Thoracic aorta (tissue), 2 donors: ENCODE measurements at places on chromosomes 2 and 18. TPM values are rescaled to one million over a fixed set of nuclear protein-coding genes. Genes with fewer than 3 reads are reported as not detected.
A peak's percentile ranks its signal among the peaks of the same experiment; 100 is the strongest.

AKAIN1 gene
- total RNA-seq = not detected

ARHGEF4 gene
- total RNA-seq = 6.5 TPM

OTOF gene
- total RNA-seq = not detected

FOXD4L1 gene
- total RNA-seq = 0.21 TPM

GPR17 gene
- total RNA-seq = not detected

IGFBP5 gene
- total RNA-seq = 482 TPM

UGT1A5 gene
- total RNA-seq = not detected

GRCh38 chr2:7773362-7774360 is 856.4 kb downstream of the RNF144A start:
- H3K27ac ChIP-seq = no peak overlapping the region
- no peaks in the 10 kb centered on the region for H3K27me3 ChIP-seq
- H3K36me3 ChIP-seq = no peaks in the 10 kb centered on the region
- no peaks in the 10 kb centered on the region for H3K4me1 ChIP-seq

- no peaks in the 10 kb centered on the region for H3K4me1 ChIP-seq
- no peak overlapping the region for H3K4me3 ChIP-seq
- H3K27ac ChIP-seq = no peak overlapping the region
- H3K27me3 ChIP-seq = no peaks in the 10 kb centered on the region
- H3K36me3 ChIP-seq = no peaks in the 10 kb centered on the region
These were observed 144.8 kb downstream of the FAM124B start for GRCh38 chr2:224257156-224257555.

- no peak for DNase-seq
- no peak overlapping the region for H3K4me3 ChIP-seq
- H3K27me3 ChIP-seq = no peaks in the 10 kb centered on the region
- no peaks in the 10 kb centered on the region for H3K36me3 ChIP-seq
- H3K4me1 ChIP-seq = no peaks in the 10 kb centered on the region
- H3K27ac ChIP-seq = no peak overlapping the region
These were observed 134.2 kb downstream of the PXDN start for GRCh38 chr2:1610096-1610485.

- DNase-seq = no peak
- H3K4me3 ChIP-seq = no peak overlapping the region
- H3K36me3 ChIP-seq = no peaks in the 10 kb centered on the region
- peak overlapping the region; percentile 57 for H3K27ac ChIP-seq
- no peaks in the 10 kb centered on the region for H3K27me3 ChIP-seq
These were observed 61.1 kb upstream of the ACYP2 start for GRCh38 chr2:54054271-54054670.

GRCh38 chr2:7609974-7610373 is 692.8 kb downstream of the RNF144A start:
- no peaks in the 10 kb centered on the region for H3K27me3 ChIP-seq
- DNase-seq = no peak
- no peak overlapping the region for H3K27ac ChIP-seq
- no peak overlapping the region for H3K4me3 ChIP-seq

GRCh38 chr2:156470975-156471583 is 34.9 kb downstream of the GPD2 start:
- no peak overlapping the region for H3K4me3 ChIP-seq
- no peak overlapping the region for H3K27ac ChIP-seq
- H3K36me3 ChIP-seq = no peaks in the 10 kb centered on the region
- no peak for DNase-seq

DNA sequence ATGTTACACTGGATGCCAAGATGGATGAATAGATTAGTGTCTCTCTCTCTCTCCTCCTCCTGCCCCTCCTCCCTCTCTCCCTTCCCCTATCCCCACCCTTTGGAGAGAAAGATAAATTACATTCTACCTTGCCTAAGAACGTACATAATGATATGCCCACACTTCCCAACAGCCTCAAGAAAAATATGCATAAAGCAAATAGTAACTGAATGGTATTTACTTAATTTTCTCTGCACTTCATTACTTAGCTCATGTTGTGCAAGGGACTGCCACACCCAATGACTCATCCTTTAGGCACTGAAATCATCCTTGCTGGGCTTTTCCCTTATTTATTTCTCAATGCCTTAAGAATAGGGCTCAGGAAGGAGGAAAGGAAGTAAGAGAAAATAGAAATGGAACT is 137.3 kb upstream of the PID1 start:
- no peaks in the 10 kb centered on the region for H3K36me3 ChIP-seq
- DNase-seq = peak; percentile 48
- H3K4me1 ChIP-seq = peaks cover 37% of the 10 kb centered on the region
- no peaks in the 10 kb centered on the region for H3K27me3 ChIP-seq
- peak overlapping the region; percentile 84 for H3K27ac ChIP-seq

DNA sequence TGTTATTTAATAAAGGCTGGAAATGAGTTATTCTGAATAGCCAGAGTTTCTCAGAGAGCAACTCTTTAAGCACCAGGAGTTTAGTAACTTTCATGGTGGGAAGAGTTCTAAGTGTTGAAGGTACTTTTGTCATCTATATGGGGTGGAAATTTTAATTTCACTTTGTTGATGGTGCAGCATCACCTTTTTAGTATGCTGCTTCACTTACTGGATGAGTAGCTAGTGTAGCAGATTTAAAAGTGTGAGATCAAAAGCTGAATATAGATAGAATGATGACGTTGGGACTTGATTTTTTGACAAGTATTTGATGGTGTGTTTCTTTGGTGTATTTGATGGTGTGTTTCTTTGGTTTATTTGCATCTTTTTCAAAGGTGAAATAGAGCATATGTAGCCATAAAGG is 47.3 kb downstream of the MAP4K4 start:
- no peak overlapping the region for H3K27ac ChIP-seq
- DNase-seq = no peak
- no peak overlapping the region for H3K4me3 ChIP-seq
- no peaks in the 10 kb centered on the region for H3K27me3 ChIP-seq

GRCh38 chr2:225040856-225041206 is 1.4 kb downstream of the DOCK10 start:
- no peaks in the 10 kb centered on the region for H3K36me3 ChIP-seq
- H3K4me3 ChIP-seq = peak overlapping the region; percentile 77
- H3K27ac ChIP-seq = no peak overlapping the region
- no peak for DNase-seq

DNA sequence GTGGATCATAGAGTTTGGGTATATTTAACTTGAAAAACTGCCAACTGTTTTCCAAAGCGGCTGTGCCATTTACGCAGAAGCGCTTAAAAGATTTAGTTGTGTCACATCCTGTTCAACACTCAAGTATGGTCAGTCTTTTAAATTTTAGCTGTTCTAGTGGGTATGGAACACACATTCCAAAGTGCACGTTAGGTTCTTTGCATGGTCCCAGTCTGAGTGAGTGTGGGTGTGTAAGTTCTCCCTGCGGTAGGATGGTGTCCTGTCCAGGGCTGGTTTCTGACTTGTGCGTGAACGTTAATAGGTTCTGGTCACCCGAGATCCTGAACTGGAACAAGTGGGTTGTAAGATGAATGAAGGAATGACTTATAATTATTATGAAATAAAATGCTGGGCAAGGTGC is 28.4 kb upstream of the IL36G start:
- H3K4me1 ChIP-seq = no peaks in the 10 kb centered on the region
- H3K27ac ChIP-seq = no peak overlapping the region
- DNase-seq = no peak
- H3K4me3 ChIP-seq = no peak overlapping the region
- H3K36me3 ChIP-seq = no peaks in the 10 kb centered on the region

DNA sequence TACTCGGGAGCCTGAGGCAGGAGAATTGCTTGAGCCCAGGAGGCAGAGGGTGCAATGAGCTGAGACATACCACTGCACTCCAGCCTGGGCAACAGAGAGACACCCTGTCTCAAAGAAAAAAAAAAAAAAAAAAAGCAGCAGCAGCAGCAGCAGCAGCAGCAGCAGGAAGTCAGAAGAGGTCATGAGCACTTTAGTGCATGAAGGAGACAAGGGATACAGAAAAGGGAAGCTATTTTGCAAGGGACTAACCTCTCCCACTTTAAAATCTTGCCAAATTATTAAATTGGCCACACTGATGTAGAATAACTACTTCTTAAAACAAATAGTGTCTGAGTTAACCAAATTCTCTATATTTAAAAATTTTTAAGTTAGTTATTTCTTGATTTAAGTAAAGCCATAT is 113.4 kb upstream of the PDE1A start:
- peaks cover 6% of the 10 kb centered on the region for H3K4me1 ChIP-seq
- H3K36me3 ChIP-seq = no peaks in the 10 kb centered on the region
- H3K27me3 ChIP-seq = no peaks in the 10 kb centered on the region
- DNase-seq = no peak

DNA sequence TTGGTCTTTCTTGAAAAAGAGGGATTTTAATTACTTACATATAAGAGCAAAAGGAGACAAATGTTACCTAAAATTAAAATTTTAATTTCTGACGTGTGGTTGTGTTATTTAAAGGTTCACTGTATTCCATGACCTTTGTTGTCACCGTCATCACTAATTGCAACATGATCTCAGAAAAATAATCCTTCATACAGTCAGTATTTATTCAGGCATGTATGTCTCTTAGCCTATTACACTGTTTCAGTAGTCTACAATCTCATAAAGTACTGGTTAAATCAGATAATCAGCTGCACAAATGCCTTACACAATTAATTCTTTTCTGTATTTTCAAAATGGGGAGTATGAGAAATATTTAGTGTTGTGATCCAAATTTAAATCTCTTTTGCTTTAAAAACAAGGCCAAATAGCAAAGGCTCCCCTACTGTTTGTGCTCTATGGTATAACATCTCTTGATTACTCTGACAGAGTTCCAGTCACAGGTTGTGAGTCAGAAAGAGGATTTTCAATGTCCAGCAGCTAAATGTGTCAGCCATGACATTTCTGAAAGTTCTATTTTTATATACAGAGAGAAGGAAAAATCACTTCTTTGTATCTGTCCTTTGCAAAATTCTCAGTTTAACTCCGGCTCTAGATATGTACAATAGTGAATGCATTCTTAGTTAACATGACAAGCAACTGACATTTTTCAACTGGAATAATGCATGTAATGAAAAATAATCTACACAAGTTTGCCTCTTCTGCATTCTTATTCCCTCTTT is 184.0 kb downstream of the FIGN start:
- no peaks in the 10 kb centered on the region for H3K36me3 ChIP-seq
- no peak overlapping the region for H3K27ac ChIP-seq
- DNase-seq = no peak
- no peaks in the 10 kb centered on the region for H3K27me3 ChIP-seq

DNA sequence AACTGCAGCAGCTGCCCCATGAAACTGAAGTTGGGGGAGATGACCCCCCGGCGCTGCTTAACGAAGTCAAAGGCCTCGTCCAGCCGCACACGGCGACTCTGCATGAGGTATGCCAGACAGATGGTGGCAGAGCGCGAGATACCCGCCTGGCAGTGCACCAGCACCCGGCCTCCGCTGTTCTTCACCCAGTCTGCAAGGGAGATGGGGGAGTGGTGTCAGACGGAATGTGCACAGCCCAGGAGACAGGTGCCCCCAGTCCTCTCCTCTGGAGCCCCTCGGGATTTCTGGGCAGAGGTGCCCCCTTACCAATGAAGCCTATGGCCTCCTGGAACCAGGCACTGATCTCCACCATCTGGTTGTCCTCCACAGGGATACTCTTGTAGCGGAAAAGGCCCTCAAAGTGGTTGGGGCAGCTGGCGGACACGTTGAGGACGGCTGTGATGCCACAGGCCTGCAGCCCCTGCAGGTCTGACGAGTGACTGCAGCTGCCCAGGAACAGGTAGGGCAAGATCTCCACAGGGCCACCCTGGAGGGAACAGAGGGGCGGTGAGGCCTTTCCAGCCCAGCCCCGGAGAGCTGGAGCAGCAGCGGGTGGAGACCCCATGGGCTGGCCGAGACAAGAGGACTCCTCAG is 1.3 kb downstream of the DUSP2 start:
- no peak overlapping the region for H3K27ac ChIP-seq
- H3K36me3 ChIP-seq = no peaks in the 10 kb centered on the region
- H3K27me3 ChIP-seq = no peaks in the 10 kb centered on the region

- peak within 1 kb of the TSS; percentile 80 for H3K4me3 ChIP-seq
- H3K27ac ChIP-seq = no peak within 1 kb of the TSS
- H3K27me3 ChIP-seq = peaks cover 7% of the 10 kb centered on the region
- H3K4me1 ChIP-seq = peaks cover 10% of the 10 kb centered on the region
- DNase-seq = no peak
- no peaks in the 10 kb centered on the region for H3K36me3 ChIP-seq
These were observed at the start of gene KCNG3 for GRCh38 chr2:42493468-42494354. KCNG3 (minus strand) TSS chr2:42493982; CDS start chr2:42493501, 481 bp downstream.

DNA sequence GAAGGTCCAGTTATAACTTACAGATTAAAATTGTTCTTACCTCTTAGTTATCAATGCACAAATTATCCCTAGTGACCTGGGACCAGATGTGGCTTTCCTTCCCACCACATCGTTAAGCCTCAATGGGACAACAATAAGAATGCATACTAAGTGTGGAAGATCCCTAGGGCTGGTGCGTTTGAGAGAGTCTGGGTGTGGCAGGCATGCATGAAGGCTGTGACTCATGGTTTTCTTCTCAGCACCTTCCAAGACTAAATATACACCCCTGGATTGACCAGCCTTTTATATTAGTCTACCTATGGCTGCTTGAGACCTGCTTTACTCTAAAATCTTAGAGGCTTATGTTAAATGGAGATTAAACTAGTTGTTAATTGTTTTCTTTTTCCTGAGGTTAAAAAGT is 261.7 kb upstream of the SLC14A2 start:
- H3K27ac ChIP-seq = no peak overlapping the region
- DNase-seq = no peak
- H3K36me3 ChIP-seq = no peaks in the 10 kb centered on the region
- no peak overlapping the region for H3K4me3 ChIP-seq
- H3K27me3 ChIP-seq = no peaks in the 10 kb centered on the region

DNA sequence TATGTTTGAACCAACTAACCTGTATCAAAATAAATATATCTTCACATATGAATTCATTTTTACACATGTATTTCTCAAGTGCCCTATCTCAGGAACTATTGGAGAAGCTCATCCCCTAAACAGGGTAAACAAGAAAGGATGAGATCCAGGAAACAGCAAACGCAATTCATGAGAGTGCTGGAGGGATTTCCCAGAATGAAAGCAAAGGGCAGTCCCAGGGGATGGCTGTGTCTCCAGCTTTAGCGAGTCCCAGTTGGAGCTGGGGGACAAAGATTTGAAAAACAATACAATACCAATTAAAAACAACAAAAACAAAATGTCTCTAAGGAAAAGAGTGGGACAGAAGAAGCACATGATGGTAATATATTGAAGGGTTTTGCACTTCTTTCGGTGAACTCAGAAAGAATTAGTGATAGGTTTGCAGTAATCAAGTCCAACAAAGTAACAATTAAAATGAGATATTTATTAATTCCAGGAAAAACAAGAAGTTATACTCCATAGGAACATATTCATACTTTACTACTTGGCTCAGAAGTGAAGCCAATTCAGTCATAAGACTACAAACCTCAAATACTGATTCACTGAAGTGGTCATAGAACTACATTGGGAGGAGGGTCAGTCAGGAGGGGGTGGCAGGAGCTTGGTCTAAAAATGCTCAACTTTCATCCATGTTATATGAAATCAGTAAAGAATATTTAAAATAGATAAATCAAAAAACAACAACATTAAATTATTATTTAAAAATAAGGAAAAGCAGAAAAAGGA is 73.1 kb upstream of the PDE1A start:
- H3K4me3 ChIP-seq = no peak overlapping the region
- no peaks in the 10 kb centered on the region for H3K36me3 ChIP-seq
- H3K27ac ChIP-seq = no peak overlapping the region
- DNase-seq = no peak
- no peaks in the 10 kb centered on the region for H3K27me3 ChIP-seq
